ENCODE measurements at places on chromosomes 12 and 14.

DNA sequence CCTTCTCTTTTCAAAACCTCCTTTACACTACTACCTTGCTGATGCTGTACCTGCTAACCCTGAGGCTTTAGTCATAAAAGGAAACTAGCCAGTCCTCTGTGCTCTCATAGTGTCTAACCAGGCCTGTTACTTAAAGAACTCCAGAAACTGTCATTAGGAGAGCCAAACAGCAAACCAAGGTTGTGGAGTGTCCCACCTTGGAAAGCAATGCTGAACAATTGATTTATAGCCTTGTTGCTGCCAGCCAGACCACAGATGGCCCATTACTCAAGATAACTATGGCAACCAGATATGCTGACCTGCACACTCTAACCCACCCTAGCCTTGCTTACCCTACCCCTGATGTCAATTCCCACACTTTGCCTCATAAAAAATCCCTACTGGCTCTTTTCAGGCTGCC is 26.5 kb upstream of the BCAT1 start:
- no peak for DNase-seq

DNA sequence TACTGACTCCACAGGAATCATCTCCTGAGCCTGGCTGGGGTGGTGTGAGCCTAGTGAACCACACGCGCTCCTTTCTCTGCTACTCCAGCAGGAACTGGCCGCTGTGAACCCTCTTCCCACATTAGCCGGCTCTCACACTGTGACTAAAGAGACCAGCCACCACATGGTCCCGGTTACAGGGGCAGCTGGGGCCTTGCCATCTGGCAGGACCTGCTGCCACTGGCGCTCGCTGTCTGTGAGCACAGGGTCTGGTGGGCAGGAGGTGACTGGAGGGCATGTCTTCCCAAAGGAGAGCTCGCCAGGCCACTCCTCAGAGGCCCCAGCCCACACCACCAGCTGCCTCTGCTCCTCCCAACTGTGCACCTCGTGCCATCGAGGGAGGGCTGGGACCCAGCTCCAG is 99.3 kb downstream of the SINHCAF start:
- no peak for DNase-seq

DNA sequence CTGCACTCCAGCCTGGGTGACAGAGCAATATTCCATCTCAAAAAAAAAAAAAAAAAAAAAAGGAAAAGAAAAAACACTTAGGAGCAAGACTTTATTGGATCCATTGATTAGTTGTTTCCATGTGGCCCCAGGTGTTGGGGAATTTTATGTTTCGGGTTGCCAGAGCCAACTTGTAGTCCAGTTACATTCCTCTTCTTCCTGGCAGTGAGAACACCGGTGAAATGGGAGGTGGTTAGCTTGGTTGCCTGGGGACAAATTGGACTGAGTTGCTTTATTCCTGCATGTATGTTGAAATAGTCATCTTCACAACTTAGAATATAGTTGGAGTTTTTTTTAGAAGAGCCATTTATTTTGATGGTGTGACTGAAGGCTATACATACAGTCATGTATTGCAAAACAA is 12.6 kb downstream of the RCOR1 start:
- DNase-seq = no peak

DNA sequence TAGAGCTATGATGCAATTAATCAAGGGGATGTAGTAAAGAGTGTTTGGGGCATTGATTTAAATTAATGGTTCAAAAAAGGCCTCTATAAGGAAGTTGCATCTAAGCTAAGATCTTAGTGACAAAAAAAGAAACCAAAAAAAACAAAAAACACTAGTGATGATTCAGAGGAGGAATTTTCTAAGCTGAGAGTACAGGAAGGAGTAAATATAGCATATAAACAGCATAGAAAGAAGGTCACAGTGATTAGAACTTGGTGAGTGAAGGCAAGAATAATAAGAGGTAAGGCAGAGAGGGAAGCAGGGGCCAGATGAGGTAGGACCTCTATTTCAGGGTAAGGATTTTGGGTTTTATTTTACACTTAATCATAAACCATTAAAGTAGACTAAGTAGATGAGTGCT is 48.0 kb upstream of the PDZRN4 start:
- DNase-seq = no peak

DNA sequence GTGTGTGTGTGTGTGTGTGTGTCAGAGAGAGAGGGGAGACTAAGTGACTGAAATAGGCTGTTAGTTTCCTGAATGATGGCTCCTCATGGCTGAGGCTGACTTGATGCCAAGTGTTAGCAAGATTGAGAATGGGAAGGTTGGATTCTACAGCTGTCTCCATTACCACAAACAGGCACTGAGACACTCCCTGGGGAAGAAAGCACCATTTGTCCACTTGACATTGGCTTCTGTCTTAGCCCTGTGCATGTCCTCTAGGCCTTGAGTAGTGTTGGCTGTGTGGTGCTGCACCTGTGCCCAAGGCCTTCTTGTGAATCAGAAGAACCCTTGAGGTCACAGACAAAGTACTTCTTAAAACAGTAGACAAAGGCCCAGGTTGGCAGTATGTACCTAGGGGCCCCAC is 15.6 kb downstream of the ERG28 start:
- no peak for DNase-seq

DNA sequence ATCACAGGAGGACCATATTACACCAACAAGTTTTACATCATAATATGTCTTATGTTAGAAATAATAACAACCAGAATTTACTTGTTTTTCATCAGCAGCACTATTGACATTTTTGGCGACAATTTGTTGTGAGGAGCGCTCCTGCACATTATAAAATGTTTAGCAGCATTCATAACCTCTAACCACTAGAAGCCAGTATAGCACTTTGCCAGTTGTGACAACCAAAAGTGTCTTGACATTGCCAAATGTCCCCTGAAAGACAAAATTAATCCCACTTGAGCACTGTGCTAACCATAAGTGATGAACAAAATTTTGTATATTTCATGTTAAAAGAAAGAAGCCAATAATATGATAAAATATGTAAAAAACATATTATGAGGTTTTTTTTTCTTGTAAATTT is 356.9 kb upstream of the LMO3 start:
- DNase-seq = no peak

DNA sequence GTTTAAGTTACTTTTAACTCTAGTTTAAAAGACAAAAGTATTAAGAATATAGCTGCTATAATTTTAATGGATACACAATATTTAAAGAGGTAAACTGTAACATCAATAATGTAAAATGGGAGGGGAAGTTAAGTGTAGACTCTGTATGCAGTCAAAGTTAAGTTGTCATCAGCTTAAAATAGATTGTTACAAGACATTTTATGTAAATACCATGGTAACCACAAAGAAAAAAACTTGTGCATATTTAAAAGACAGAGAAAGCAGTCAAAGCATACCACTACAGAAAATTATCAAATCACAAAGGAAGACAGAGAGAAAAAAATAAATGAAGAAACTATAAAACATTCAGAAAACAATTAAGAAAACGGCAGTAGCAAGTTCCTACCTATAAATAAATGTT is 73.3 kb downstream of the CEP128 start:
- no peak for DNase-seq

GRCh38 chr12:55723516-55724225 is 3.5 kb downstream of the RDH5 start:
- no peak for DNase-seq

GRCh38 chr14:34023824-34024767 is 73.2 kb upstream of the EGLN3 start:
- DNase-seq = no peak

GRCh38 chr14:88612981-88613380 is 50.1 kb downstream of the ZC3H14 start:
- no peak for DNase-seq

- no peak for DNase-seq
These were observed 64.2 kb downstream of the CLMN start for GRCh38 chr14:95255487-95255886.

DNA sequence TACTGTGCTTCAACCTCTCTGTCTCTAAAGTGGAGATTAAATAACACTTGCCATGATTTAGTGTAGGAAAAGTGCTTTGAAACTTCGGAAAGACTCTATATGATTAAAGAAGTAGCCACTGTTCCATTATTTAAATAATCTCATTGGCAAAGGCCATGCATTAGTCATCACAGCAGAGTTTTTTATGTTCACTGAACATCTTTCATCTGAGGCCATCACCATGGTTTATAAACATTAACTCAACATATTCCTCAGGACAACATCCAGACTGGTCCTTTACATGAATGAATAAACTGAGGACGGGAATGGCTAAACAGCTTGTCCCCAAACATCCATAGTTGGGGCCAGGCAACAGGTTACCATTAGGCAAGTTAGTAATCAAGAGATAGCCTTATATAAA is 124.6 kb upstream of the FRMD6 start:
- DNase-seq = no peak

DNA sequence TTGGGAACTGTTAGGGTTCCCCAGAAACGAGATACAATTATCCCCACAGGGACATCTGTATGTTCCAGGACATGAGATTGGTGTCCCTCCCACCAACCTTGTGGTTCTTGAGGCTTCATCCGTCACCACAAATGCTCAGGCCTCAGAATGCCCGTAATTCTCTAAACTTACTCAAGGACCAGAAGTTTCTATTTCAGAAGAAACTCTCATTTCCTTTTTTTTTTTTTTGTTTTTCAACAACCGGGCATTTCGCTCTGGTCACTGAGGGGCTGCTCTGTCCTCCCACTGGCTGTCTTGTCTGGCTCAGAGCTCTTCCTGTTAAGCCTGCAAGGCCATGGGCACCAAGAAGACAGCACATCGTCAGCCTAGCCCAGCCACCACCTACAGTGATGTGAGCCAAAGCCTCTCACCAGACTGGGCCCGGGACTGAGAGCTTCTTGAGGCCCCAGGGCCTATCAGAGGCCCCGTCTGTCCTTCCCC is 36.2 kb downstream of the VDR start:
- no peak for DNase-seq

DNA sequence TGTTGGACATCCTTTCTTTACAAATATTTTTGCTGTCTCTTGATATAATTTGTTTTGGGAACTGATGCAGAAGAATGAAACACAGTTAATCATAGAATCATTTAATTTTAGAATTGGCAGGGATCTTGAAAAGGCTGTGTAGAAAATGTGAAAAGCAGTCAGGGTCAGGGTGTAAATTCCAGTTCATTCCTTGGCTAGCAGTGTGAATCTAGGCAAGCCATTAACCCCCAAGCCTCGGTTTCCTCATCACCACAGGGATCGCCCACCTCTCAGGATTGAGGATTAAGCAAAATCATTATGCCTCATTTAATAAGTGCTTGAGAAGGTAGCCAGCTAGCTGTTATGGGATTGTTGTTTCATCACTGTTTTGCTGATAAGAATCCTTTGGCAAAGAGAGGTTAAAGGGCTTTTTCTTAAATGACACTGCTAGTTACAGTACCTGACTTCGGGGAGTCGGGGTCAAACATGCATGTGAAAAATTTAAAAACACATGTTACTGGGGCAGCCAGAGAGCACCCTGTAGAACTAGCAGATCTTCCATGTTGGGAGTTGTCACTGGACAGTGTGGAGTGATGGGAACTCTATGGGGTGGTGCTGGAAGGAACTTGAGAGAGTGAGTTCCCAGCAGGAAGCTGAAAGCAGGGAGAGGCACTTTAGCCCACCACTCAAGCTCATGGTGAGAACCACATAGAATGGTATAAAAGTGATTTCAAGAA is 10.7 kb downstream of the TNFRSF1A start:
- no peak for DNase-seq

- DNase-seq = no peak
These were observed 33.1 kb downstream of the PHLDA1 start for GRCh38 chr12:75998292-75999063.

DNA sequence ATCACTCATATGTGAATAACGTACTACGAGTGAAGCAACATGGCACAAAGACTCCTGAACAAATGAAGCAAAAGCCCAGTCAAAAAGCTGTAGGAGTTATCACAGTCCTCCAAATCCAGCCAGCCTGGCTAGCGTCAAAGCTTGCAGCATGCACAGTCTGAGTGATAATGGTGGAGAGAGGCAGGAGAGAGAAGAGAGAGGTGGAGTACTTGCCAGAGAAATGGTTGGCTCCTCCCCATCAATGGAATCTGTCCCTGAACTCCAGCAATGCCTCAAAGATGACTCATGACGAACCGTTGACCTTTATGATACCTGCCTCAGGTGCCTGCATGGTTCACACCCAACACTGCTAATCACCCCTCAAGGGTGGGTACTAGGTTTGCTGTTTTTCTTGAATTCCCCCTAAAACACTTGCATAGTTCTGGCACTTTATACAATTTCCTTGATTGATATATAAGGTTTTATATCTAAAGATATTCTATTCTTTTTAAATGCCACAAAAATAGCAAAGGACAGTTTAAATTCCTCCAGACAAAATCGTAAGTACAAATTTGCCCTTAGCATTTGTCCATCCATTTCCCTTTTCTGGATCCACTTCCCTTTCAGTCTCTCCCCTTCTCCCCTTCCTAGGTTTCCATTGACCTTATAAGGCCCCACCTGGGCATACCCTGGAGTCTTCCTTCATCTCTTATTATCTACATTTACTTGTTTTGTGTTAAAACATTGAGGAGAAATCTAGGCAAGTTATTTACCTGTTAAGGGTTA is 10.2 kb downstream of the ARHGDIB start:
- no peak for DNase-seq

DNA sequence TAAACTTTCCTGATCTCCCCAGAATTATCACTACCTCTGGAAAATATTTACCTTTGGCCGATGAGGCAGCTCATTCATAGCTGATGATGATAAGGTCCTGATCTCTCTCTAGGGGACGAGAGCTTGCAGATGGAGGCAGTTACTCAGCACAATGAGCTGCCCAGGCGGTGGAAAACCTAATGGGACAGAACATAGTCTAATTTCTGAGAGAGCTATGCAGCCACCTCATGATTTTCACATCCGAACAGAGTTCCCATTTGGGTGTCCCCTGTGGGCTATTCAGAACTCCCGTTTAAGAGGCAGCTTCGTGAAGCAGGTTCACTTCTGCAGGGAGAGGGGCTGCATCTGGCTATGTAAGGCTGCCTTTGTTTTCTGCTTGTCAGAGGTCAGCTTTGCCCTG is 724.6 kb upstream of the TMEM132C start:
- DNase-seq = no peak

DNA sequence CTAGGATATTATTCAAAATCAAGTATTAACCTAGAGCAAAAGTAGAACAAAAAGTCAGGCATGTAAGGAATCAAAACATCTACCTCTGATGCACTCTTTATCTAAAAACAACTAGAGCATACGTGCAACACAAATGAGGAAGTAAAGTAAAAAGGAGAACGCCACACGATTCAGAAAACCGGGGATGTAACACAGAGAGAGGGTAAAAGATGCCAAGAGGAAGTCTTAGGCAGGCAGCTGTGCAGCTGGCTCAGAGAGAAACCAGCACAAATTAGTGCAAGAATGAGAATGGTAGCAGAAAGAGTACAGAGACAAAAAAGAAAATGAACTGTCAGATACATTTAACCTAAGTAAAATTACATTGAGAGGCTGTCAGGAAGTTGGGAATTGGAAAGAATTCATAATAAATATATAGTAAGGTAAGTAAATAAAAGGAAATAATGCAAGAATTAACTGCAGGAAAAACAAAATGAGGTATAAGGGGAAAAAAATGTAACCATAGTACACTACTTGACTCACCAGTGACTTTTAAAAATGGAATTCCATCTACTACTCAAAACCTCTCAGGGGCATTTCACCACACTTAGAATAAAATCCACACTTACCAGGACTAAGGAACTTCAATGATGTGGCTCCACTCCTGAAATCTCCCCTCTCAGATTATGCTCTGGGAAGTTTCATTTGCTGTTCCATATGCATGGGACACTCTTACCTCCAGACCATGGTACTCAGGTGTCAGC is 17.1 kb downstream of the BCAT1 start:
- DNase-seq = no peak

GRCh38 chr12:83150465-83151189 is 463.9 kb downstream of the TMTC2 start:
- no peak for DNase-seq

GRCh38 chr12:111597831-111598636 is 1.1 kb downstream of the ATXN2 start:
- no peak for DNase-seq

- DNase-seq = no peak
These were observed 4.8 kb upstream of the ENO2 start for GRCh38 chr12:6909421-6910145.
